Mesendoderm (in vitro differentiated cells): ENCODE measurements at places on chromosomes 7 and 10.

DNA sequence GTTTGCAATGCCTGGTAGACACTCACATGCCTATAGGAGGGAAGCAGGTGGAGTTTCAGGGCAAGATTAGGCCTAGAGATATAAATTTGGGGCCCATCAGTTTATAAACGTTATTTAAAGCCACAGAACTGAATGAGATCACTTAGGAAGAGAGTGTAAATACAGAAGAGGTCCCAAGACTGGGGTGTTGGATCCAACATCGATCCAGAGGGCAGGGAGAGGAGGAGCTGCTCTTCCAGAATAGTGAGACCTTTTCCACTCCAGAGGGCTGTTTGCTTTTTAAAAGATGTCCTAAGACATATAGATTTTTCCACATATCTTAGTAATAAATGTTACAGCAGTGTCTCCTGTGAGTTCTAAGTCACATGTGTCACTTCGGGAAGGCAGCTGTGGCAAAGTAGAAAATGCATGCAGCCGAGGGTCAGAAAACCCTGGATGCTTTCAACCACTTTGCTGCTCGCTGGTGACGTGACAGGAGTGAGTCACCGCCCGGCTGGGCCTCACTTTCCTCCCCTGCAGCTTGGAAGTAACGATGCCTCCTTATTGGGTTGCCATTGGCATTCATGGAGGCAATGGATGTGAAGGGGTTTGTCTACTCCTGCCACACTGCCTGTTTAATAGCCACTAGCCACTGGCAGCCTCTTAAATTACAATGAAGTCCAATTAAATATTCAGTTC lies 95.4 kb downstream of the TRIL start:
- H3K36me3 ChIP-seq = no peaks in the 10 kb centered on the region
- no peak overlapping the region for H3K4me3 ChIP-seq
- DNase-seq = no peak

DNA sequence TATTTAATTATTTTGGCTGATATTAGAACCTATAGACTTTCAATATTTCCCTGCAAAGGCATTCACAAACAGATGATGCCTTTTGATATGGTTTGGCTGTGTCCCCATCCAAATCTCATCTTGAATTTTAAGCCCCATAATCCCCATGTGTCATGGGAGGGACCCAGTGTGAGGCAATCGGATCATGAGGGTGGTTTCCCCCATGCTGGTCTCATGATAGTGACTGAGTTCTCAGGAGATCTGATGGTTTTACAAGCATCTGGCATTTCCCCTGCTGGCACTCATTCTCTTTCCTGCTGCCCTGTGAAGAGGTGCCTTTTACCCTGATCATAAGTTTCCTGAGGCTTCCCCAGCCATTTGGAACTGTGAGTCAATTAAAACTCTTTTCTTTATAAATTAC lies 9.3 kb upstream of the PNLIPRP3 start:
- peak; percentile 12 for DNase-seq
- no peaks in the 10 kb centered on the region for H3K4me1 ChIP-seq
- H3K27ac ChIP-seq = no peak overlapping the region

DNA sequence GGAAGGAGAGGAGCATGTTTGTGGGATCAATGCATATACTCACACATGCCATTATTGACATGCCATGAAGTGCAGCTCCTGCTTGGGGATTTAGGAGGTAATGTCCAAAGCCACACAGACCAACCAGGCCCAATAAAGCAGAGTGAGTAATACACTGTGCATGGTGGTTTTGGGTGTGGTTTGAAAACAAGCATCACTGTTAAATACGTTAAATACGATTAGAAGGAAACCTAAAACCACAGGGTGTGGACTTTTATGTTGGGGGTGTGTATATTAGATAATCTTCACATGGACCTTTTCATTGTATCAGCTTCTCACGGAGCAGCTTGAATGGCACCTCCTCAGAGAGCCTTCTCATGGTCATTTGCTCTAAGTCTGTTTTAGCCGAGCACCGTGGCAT lies 10.4 kb upstream of the EIF3A start:
- no peak overlapping the region for H3K27ac ChIP-seq
- DNase-seq = no peak
- H3K4me3 ChIP-seq = no peak overlapping the region

DNA sequence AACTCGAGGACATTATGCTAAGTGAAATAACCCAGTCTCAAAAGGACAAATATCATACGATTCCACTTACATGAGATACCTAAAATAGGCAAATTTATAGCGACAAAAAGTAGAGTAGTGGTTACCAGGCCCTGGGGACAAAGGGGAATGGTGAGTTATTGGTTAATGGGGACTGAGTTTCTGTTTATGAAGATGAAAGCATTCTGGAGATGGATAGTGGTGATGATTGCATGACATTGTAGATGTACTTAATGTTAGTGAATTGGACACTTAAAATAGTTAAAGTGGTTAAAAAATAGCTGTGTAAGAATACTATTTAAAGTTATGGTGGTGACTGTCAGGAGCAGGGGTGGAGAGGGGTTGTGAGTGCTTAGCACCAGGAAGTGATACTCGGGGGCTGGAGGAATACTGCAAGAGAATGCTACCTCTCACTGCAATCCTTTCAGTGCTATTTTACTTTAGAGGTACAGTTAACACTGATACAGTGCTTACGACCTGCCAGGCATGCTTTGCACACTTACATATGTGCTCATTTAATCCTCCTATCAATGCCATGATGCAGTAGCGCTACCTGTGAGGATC lies 16.7 kb upstream of the TEX36 start:
- no peaks in the 10 kb centered on the region for H3K4me1 ChIP-seq
- no peaks in the 10 kb centered on the region for H3K27me3 ChIP-seq
- H3K4me3 ChIP-seq = no peak overlapping the region

DNA sequence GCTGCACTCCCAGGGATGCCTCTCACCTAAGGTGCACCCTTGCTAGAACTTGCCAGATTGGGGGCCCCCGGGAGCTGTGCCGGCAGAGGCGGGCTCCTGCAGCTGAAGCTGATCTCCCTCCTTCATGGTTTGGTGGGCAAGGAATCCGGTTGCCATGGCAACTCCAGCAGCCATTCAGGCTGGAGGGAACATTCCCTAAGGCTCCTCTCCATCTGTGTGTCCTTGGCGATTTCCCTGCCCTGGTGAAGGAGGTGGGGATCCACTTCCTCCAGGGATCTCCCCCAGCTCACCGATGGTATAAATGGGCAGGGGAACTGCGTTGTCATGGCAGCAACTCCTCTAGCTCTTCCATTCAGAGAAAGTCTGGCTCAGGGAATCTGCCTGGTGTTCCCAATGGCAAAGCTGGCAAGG lies 49.6 kb upstream of the GPR158 start:
- DNase-seq = peak; percentile 28
- no peaks in the 10 kb centered on the region for H3K4me1 ChIP-seq
- H3K36me3 ChIP-seq = no peaks in the 10 kb centered on the region

DNA sequence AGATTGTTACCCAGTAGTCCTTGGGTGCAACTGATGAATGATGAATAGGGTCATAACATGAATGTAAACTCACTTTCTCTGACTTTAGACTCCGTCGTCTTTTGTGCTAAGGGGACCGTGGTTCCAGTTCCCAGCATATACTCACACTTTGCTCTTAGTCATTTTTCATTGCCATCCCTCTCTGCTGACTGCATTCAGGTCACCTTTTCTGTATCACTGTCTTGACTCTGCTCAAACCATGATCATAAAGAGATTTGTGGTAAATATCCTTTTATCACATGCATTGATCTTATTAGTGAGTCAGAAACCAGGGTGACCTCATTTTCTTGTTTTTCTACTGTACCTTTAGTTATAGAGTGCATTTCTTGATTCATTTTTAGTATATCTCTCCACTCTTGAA lies 141.1 kb upstream of the AGR3 start:
- no peak overlapping the region for H3K27ac ChIP-seq
- no peak overlapping the region for H3K4me3 ChIP-seq
- DNase-seq = no peak
- no peaks in the 10 kb centered on the region for H3K36me3 ChIP-seq
- H3K27me3 ChIP-seq = no peaks in the 10 kb centered on the region
- H3K4me1 ChIP-seq = no peaks in the 10 kb centered on the region

- no peaks in the 10 kb centered on the region for H3K27me3 ChIP-seq
- peaks cover 7% of the 10 kb centered on the region for H3K36me3 ChIP-seq
- H3K4me3 ChIP-seq = no peak overlapping the region
Observed at GRCh38 chr7:96233084-96233483, 88.8 kb downstream of the SLC25A13 start.
